ENCODE measurements at places on chromosomes 7 and 10.

GRCh38 chr7:85776691-85777345 lies 590.0 kb upstream of the SEMA3D start:
- DNase-seq, result peak; percentile 54

DNA sequence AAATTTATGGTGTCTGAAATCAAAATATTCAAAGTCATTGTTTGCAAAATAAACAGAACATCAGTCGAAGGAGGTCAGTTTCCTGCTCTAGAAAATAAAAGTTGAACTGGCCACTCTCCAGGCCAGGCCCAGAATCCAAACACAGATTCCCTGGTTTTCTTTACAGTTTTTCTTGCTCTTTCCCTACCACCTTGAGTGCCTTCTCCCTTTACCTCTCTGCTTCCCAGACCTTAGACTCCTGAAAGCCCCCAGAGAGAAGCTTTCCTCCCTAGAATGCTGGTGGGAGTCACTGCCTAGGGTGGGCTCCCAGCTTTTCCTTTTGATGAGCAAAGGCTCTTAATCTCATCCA lies 6.1 kb downstream of the DNTT start:
- no peak for DNase-seq

- DNase-seq, result peak; percentile 28
Measured at GRCh38 chr7:67311901-67312300, 315.3 kb downstream of the TYW1 start.

- no peak for DNase-seq
Measured at GRCh38 chr7:20474249-20474648, 141.2 kb upstream of the ABCB5 start.

DNA sequence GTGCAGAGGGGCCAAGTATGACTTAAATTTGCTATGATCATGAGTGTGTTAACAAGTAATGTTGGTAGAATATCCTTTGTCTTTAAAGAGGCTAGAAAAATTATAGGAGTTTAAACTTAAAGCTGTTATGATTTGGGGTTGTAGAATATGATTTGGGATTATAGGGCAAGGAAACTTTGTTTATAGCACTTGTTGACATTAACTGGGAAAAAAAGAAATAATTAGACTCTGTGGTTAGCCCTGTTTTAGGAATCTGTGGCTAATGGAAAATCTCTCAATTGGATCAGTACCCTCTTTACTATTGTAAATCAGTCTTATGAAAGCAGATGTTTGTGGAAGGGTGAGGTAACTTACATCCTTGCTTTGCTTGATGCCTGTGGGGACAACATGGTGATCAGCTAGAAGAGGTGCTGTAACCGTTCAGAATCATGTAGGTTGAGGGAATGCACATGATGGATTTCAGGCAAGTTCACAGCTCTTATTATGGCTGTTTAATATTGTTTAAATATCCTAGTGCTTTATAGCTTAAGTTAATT lies 11.1 kb downstream of the ING3 start:
- no peak for DNase-seq

- DNase-seq, result no peak
Measured at GRCh38 chr7:139439375-139439774, 44.1 kb downstream of the KLRG2 start.

All from fibroblast of skin of right biceps (primary cell).